Adrenal gland (tissue), 19 donors: ENCODE measurements at places on chromosomes 4 and X. TPM values are rescaled to one million over a fixed set of nuclear protein-coding genes. Genes with fewer than 3 reads are reported as not detected.

DNA sequence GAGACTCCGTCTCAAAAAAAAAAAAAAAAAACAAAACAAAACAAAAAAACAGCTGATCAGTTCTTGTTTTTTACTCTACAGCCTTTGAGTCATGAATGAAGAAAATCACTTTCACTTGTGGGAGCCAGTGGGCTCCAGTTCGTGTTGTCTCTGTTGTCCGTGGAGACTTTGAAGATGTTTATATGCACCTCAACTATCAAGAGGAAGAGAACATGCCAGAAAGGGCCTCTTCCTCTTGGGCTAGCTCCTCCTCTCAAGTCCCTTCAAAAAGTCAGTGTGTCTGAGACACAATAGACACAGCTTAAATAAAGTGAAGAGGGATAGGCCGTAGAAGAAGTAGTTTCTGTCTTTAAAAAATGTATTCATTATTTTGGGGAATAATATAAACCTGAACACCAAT, 182.7 kb downstream of the KDR start:
- DNase-seq = no peak

DNA sequence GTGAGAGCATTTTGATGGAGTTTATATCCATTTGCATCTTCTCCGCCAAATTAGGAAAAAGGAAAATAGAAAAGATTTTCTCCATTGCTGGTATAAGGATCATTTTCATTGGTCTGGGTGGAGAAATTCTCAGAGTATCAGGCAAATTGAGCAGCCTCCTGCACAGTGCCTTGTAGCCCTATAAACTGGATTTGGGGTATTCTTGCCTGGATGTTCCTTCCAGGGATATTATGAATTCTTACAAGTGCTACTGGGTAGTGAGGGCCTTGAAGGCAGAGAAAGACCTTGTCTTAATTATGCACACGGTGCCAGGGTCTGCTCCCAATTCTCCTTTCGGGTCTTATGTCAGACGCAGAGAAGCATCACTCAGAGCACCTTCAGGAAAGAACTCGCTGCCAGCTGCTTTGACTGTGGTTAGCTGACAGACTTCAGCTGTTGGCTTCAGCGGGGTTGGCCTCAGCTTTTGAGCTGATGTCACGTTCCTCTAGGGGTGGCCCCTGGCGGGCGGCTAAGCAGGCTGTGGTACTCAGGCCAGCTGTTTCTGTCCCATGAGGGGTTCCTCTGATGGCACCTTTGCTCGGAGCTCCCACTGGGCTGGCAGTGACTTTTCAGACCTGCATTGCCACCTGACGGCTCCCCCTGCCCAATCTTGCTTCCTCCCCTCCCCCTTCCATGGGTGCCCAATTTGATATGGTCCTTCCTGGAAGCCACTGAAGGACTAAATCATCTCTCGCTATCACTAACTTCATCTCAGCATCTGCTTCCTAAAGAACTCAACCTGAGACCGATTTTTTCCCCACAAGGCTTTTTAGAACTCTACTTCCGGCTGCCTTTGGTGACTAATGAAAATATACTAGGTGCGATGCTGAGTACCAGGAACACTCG, 519.5 kb downstream of the BCOR start:
- DNase-seq = no peak

- DNase-seq = no peak
These were observed 189.7 kb downstream of the PDGFC start for GRCh38 chr4:156781852-156782251.

DNA sequence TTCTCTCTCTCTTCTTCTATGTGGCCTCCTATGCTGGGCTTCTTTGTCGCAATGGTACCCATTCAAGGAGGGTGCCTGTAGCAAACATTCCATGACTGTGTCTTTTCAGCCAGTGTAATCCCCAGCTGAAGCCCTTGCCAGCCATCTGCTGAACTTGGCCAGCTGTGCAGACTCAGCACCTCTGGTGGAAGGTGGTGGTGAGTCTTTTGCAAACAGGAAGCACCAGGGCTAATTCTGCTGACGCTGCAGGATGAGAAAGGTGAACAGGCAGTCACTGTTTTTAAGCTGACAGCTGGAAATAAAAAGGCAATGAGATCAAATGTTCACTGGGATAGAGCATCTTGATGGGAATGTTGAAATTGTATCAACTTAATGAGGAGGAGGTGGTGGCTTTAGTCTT, 298.7 kb upstream of the CLNK start:
- DNase-seq = no peak

MTNR1A gene
- total RNA-seq = not detected

DNA sequence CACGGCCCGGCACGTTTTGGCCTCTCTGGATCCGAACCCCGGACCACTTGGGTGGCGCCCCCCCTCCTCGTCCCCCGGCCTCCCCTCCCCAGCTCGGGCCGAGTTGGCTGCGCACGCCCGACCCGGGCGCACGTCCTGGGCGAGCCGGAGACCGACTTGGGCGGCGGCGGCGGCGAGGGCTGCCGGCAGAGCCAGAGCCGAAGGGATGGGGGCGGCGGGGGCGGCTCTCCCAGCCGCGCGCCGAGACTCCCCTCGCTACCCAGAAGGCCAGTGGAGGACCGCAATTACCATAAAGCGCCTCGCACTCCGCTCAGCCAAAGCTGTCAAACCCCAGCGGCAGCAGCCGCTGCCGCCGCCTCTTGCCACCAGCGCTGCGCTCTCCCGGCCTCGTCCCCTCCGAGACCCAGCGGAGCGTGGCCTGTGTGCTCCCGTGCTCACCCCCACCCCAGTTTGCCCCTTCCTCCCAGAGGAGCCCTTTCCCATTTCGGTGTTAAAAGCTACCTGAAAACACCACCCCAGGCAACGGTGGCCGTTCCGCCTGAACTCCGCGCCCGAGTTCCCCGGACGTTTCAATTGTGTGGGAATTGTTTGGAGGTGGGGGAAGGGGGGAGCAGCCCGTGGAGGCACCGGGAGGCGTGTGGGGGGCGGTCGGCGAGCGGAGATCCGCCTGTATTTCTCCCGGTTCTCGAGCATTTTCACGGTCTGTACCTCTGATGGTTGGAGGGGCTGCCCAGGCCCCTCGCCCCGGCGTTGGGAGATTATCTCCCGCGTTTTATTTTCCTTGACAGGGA, 701 bp upstream of the BCOR start:
- peak; percentile 71 for DNase-seq

DNA sequence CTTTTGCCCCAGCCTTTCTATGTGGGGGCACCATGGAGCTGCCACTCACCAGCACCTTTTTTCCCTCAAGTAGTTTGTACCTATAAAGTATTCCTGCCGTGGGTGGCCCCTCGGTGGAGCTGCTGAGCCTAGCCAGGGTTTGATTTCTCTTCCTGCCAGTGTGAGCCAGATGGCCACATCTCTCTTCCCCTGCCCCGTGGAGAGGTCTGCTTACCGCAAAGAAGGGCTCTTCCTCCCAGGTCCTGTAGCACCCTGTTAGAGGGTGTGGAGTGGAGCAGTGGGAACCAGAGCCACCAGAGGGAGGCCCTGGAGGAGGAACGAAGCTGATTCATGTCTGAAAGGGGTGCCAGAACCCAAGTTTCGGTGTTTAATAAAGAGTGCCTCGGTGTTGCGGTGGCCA, 95.4 kb downstream of the PTTG2 start:
- no peak for DNase-seq

GRCh38 chrX:80765220-80765625, 44.5 kb downstream of the BRWD3 start:
- no peak for DNase-seq

GRCh38 chr4:44162538-44163270, 285.9 kb downstream of the KCTD8 start:
- peak; percentile 26 for DNase-seq

MND1 gene
- 0.49 TPM for total RNA-seq

DNA sequence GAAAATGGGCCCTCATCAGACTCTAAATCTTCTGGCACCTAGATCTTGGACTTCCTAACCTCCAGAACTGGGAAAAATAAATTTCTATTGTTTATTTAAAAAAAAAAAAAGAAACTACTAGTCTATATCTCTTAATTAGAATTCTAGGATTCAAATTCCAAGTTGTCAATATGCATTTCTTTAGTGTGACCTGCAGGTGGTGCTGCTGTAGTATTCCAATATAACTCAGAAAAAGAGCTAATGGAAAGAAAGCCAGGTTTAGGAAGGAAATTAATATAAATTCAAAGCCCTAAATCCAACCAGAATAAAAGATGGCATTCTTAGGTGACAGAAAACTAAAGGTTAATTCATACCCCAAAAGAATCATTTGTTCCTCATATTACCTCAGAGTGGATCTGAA, 80.0 kb upstream of the NALF2 start:
- no peak for DNase-seq

DNA sequence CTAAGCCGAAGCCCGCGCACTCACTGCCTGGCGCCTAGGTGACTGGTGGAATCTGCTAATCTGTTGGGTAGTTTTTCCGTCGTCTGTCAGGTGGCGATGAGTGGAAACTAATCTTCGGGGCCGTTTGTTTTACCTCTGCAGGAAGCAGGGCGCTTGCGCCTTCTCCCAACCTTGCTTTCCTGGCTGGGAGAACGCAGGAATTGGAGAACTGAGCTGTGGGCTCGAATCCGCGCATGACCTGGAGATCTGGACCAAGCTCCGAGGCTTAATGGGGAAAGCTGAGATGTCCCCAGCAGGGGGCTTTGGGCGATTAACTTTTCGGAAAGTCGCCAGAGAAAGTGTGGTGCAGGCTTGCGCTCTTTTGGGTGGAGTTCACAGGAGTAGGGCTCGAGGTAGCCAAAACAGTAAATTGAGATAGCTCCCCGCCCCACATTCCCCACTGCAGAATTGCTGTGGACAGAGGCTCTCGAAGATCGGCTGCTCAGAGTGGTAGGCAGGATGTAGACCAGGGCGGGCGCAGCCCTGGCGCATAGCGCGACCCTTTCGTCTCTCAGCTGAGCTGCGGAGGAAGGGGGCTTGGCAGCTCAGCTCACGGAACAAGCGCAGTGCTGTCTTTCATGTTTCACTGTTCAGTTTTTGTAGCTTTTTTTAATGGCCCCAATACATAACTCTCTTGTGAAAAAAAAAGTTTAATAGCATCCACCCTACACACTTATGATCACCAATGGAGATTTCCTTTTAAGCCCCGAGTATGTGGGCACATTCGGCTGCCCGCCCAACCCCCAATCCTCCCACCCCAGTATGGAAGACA, 2.7 kb upstream of the FGF5 start:
- no peak for DNase-seq

DNA sequence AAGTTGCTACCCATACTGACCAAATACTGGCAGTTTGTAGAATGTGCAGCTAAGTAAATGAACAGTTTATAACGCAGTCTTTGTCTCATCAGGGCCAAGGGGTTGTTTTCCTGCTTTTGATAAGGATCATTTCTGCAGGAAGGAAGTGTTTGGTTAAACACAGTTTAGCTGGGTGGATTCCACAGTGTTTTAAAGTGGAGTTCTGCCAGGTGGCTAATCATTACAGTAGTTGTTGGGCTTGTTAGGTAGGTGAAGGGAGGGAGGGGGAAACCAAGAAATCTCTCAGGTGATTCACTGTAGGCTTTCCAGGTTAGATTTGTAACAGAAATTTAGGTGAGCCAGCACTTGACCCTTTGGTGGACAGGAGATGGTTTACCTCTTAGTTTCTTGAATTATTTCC, 58.1 kb downstream of the FNIP2 start:
- DNase-seq = no peak

TSPAN6 gene
- 23.3 TPM for total RNA-seq

DNA sequence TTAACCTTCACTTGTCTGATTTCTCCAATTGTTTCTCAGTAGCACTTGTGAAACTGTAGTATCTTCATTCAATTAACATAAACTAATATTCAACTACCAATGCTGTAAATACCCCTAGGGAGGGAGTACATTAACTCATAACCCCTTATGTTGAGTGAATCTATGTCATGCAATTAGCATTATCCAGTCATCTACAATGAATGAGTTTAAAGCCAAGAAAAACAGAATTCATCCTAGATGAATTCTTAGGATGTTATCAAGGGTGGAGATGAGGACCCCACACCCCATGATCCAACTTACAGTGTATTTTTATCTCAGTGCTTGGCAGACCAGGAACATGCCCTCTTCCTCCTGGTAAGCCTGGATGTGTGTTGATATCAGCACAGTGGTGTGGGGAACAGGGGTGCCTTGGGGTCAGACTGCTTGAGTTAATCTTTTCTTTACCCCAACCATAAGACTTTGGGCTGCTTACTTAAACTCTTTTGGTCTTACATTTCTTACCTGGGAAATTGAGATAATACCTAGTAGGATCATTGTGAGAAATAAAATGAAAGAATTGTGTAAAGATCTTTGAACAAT, 62.1 kb upstream of the SCOC start:
- DNase-seq = no peak

- no peak for DNase-seq
These were observed 234.6 kb downstream of the AFAP1 start for GRCh38 chr4:7705062-7705461.

- DNase-seq = no peak
These were observed 271.8 kb upstream of the ARX start for GRCh38 chrX:25287521-25287920.

ITIH6 gene
- not detected for total RNA-seq

DNA sequence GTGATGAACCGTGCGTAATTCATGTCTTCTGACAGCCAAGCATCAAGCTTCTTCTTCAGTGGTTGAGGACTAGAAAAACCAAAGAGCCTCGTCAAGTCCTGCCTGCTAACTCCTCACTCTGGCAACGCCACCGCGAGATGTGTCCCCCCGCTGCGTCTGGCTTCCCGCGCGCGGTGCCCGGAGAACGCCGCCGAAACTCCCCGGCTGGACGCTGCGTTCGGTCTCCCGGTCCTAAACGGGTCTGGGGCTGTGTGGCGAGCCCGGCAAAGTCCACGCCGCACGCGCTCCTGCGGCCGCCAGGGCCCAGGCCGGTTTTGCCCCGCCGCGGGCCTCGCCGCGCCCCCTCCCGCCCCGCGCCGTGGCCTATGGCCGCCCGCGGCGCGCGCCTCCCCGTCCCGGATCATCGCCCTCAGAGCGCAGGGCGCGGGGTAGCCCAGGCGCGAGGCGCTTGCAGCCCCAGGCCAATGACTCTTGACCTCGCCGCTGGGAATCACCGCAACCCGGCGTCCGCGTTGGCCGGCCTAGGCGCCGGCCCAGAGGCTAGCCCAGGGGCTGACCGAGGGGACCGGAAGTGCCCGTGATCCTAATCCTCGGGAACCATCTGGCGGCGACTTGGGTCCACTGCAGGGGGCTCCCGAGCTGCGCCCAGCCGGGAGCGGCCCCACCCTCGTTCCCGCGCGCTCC, at the start of gene AADAT:
Gene AADAT (minus strand): TSS at position 289 of the 684 bp plus-strand sequence. CDS start 266 bp downstream, at position 23.
- peak; percentile 69 for DNase-seq

DNA sequence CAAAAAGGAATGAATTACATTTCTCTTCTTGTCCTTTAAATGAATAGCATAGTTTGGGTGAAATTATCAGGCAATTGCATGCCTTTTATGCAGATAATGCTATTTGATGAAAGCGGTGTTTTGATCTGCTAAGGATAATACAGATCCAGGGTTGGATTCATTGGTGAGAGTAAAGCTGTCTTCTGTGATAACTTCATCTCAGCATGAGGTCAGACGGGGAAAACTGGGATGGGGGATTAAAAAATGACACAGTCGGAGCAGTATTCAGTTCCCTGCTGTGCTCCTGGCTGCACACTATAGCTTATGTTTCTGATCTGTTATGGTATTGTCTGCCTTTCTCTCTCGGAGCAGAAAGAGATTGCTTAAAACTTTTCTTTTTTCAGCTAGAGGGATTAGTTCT, 105.9 kb upstream of the TENM3 start:
- no peak for DNase-seq

ZNF732 gene
- total RNA-seq = 0.11 TPM

- DNase-seq = no peak
These were observed 6.1 kb downstream of the LPAR4 start for GRCh38 chrX:78753571-78753970.

- no peak for DNase-seq
These were observed 21.1 kb downstream of the ACOX3 start for GRCh38 chr4:8419222-8420041.

DMP1 gene
- not detected for total RNA-seq
